ENCODE measurements at places on chromosomes 11 and 22.

GRCh38 chr22:44497218-44497904, 672 bp downstream of the RTL6 start:
- DNase-seq: no peak

- DNase-seq: no peak
Measured at GRCh38 chr11:61910187-61911127, 6.9 kb downstream of the RAB3IL1 start.

DNA sequence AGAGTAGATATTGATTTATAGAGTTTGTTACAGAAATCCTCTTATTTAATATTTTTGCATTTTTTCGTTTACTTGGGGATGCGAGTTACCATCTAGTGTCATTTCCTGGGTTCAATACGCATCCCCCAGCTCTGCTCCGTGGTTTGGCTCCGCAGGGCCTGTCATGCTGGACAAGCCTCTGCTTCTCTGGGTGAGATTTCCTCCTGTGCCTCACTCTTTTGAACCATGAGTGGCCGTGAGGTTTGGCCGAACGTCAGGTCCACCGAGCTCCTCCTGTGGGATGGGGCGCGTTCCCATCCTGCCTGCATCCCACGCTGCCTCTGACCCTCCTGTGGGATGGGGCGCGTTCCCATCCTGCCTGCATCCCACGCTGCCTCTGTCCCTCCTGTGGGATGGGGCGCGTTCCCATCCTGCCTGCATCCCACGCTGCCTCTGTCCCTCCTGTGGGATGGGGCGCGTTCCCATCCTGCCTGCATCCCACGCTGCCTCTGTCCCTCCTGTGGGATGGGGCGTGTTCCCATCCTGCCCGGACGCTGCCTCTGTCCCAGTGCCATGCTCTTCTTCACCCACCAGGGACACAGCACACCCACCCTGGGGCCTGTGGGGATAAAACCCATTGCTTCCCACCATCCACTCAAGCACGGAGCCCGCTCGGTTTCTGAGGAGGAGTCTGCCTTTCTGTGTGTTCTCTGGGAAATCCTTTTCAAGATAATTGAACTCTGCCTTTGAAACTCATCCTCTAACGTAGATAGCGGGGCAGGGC, 506.8 kb downstream of the BRD1 start:
- no peak for DNase-seq

- no peak for DNase-seq
Measured at GRCh38 chr11:92601048-92601447, 368.4 kb upstream of the MTNR1B start.

- DNase-seq: no peak
Measured at GRCh38 chr11:13110929-13111812, 102.1 kb downstream of the RASSF10 start.

Measured in activated gamma-delta T cell treated with Interleukin-2 at 50 U/mL for 16 hours (primary cell).